ENCODE measurements at places on chromosomes 16 and 17.

- peak; percentile 10 for DNase-seq
Measured at GRCh38 chr17:65219124-65219523, 82.0 kb downstream of the RGS9 start.

DNA sequence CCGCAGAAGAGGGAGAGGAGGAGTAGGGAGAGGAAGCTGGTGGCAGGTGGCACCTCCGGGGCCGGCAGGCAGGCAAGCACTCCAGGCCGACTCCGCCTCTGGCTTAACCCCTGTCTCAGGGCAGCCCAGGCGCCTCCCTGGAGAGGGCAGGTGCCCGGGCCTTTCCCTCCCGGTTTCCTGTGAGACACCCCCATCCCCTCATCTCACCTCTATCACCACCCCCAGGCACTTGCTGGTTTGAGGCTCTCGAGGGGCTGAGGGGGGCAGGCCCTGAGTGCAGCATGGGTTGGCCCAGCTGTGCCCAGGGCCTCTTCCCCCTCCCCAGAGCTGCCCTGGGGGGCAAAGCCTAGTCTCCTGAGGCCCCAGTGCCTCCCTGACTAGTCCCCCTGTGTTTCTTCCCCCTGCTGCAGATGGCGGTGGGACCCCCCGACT is 6.0 kb downstream of the DOC2A start:
- DNase-seq = peak; percentile 85

DNA sequence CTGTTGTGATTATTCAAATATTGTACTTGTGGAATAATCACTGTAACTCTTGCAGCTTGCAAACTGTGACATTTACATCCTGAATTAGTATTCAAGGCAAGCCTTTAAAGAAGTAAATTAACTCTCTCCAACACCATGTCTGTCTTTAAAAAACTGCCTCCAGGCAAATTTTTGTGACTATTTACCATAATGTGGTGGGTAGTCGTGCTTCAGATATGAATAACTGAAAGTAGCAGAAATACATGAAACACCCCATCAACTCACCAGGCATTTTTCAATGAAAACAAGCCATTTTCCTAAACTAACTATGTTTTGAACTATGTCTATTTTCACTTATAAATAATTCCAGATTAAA is 217.4 kb upstream of the PSMD7 start:
- no peak for DNase-seq

DNA sequence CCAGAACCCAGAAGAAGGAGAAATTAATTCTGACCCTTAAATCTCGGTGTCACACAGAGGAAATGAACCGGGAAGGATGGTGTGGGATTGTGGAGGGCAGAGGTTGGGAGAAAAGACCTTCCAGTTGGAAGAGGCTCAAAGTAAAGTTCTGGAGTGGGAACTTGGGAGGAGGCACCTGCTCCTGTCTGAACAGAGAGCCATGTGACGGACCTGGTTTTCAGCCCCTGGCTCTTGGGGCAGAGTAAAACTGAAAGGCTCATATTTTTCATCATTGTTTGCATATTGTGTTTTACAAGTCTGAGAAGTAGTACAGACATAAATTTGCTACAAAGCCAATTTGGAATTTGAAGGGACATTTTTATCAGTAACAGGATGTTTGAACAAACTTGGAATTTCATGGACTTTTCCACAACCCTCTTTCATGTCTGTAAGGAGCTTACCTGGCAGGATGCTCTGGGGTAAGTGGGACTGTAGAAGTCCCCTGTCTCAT is 24.4 kb upstream of the SEC14L1 start:
- no peak for DNase-seq

DNA sequence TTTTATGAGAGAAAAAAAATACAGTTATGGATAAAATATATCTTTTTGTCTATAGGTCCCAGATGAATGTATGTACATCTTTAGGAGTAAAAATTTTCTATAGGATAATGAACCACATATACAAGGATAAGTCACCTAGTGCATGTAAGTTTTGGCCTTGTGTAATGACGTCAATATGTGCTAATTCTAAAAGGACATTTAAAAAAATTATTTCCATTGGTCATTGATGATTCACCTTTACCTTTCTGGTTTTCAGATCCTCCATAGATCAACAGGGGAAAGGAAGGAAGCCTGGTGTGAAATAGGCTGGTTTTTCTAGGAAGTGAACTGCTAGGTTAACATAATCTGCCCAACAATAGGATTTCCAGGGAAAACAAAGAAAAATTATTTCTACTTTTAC is 684.3 kb upstream of the SOX9 start:
- no peak for DNase-seq

Data from NCI-H524 (cell line).